ENCODE measurements at places on chromosomes 12 and 14. TPM values are rescaled to one million over a fixed set of nuclear protein-coding genes. Genes with fewer than 3 reads are reported as not detected.

LMO3 gene
- total RNA-seq: not detected

KIF26A gene
- 0.59 TPM for total RNA-seq

SMAGP gene
- 1.4 TPM for total RNA-seq

PIWIL1 gene
- not detected for total RNA-seq

RNU4-1 gene
- total RNA-seq: 692 TPM

NXPH4 gene
- 0.41 TPM for total RNA-seq

ACSM4 gene
- not detected for total RNA-seq

ACOT4 gene
- 2.2 TPM for total RNA-seq

GRIP1 gene
- total RNA-seq: 0.51 TPM

OR6C2 gene
- not detected for total RNA-seq

GRCh38 chr12:53950437-53950773, 4.3 kb upstream of the HOXC12 start:
- DNase-seq: no peak

DNA sequence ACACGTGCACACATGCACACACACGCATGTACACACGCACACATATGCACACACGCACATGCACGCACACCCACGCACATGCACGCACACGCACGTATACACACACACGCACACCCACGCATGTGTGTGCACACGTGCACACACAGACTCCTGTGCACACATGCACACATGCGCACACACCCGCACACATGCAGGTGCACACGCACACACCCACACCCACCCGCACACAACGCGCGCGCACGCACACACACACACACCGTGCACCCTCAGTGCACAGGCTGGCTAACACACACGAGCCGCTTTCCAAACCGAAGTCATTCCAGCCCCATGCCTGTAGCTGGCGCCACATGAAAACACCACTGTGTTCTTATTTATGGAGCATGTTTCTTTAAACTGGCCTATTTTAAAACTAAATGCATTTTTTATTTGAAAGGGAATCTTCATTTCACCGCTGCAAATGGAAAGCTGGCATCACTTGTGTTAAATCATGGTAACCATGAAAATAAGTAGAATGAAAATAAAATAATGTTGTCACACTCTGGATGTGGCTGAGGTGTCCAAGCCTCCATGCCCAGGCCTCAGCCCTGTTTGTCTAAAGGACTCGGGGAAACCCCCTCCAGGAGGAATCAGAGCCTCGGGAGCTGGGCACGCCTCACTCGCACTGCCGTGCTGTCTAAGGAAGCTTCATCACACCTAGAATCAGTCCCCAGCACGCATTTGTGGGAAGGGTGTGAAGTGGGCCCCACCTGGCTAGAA, 45.1 kb downstream of the GALNT9 start:
- DNase-seq: peak; percentile 9

GRCh38 chr12:23950210-23950774, 822 bp upstream of the SOX5 start:
- DNase-seq: no peak

GRCh38 chr12:71312768-71313403, 126.7 kb upstream of the LGR5 start:
- DNase-seq: no peak

DNA sequence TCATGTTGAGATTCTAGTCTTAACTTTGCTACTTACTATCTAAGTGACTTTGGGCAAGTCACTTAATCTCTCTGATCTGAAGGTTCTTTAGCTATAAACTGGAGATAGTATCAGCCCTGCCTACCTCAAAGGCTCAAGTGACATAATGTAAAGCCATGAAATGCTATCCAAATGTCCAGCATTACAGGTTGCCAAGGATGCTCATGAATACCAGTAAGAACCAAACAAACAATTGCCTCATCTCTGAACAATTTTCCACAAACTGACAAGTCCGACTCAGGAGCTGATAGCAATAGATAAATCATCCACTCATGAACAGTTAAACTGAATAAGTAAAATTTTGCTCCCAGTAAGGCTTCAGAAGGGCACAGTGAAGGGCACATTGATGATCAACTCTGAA, 51.5 kb downstream of the LMNTD1 start:
- no peak for DNase-seq

- DNase-seq: no peak
Measured at GRCh38 chr14:76439237-76439775, 63.4 kb downstream of the ESRRB start.

- no peak for DNase-seq
Measured at GRCh38 chr12:102396276-102396675, 84.1 kb downstream of the IGF1 start.

DNA sequence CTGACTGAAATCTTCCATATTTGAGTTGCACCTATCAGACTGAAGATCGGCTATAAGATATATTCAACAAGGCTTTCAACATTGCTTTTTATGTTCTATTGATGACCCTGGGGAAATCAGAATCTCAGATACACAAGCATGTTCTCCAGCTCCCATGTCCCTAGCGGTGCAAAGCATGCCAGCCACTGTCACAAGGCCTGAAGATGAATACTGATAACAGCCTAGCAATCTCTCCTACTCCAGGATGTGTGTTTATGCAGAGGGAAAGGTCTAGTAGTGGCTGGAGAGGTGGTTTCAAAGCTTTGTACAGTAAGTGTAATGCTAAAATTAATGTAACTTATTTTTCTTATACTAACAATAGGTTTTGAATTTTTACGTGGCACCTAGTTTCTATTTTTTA, 64.6 kb downstream of the SOX5 start:
- no peak for DNase-seq

- DNase-seq: peak; percentile 45
Measured at GRCh38 chr12:12645485-12645884, 33.8 kb downstream of the CREBL2 start.

GRCh38 chr12:19095331-19095730, 34.2 kb upstream of the PLEKHA5 start:
- no peak for DNase-seq

DNA sequence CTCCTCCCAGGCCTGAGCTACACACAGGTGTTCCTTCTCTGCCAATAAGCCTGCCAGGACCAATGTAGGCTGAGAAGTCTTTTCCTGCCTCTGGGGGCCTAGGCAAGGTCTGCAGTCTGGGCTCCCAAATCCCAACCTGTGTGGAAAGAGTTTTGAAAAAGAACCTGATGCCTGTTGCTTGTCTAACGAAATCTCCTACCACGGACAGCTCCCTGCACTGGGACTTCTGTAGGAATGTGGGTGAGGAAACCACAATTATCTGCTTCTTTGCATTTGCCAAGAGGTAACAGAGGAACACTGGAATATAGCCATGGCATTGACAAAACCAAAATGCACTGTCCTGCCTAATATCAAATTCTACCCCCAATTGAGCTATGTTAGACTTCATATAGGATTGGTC, 877.0 kb upstream of the TMEM132C start:
- DNase-seq: no peak

DNA sequence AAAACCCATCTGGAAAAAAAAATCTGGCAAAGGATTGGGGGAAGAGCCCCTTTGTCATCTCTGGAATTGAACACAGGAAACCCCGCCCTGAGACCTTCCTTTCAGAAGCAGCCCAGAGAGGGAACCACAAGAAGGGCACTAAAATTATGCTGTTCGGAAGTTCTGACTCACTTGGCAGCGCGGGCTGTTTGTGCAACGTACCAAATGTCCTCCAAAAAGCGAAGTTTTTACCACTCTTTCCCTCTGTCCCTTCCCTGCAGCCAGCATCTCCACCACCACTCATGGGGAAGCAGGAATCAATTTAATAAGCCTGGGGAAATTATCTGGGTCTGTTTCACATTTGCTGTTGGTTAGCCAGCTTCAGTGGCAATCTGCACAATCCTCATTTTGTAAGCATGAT, 3.2 kb upstream of the SYNE3 start:
- peak; percentile 90 for DNase-seq

DNA sequence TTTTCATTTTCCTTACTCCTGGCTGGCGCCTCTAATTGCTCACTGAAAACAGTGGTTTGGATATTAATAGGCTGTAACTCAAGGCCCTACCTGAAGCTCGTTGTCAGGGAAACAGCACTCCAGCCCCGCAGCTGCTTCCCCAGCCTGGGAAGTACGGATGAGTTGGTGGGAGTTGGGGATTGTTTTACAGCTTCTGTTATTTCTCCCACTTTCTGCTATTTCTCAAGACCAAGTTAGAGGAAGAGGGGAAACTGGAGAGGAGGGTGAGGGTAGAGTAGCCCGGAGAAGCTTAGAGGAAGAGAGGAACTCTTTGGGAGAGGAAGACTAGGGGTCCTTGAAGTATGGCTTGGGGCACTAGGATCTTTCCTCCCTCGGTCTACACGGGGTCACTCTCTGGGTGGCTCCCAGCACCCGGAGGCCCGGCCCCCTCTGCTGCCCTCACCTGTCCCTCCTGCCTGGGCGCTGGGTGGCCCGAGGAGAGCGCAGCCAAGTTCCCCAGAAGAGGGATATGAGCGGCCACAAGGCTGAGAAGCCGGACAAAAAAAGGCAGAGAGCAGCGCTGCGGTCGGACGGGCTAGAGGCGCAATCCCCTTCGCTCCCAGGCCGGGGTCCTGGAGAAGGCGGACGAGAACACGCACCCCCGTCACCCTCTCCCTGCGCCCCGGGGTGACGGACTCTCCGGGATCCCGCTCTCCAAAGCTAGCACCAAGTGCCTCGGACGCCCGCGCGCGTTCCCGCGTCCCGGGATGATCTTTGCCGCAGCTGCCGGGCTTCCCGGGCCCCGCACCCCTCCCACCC, 671 bp downstream of the SPTB start:
- no peak for DNase-seq

DNA sequence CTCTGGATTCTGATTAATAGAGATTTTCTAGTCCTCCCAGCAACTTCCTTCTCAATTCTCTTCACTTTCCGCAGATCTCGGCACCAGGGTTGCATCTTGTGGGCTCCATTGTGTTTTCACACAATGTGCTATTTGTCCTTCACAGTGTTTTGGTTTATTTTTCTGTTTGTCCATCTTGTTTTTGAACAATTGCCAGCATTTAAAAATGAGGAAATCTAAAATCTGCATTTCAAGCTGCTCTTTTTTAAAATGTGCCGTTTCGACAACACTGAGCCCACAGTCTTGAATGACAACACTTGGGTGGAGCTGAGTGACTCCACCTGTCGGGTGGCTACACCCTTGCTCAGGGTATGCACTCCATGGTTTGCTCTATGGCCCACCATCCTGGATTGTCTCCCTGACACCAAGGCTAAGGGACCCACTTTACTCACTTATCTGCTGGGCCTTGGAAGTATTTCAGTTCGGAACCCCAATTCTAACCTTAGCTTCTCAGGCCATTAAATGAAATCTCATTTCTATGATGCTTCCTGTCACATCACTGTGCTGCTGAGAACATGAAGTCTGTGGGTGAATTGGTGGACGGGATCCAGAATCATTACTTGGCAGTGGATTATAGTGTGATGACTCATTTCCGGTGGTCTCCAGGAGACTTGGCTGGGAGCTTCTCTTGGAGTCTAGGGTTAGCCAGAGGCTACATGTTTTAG, 3.4 kb upstream of the MYRFL start:
- no peak for DNase-seq

- DNase-seq: no peak
Measured at GRCh38 chr14:99475660-99476059, 5.0 kb downstream of the SETD3 start.

DNA sequence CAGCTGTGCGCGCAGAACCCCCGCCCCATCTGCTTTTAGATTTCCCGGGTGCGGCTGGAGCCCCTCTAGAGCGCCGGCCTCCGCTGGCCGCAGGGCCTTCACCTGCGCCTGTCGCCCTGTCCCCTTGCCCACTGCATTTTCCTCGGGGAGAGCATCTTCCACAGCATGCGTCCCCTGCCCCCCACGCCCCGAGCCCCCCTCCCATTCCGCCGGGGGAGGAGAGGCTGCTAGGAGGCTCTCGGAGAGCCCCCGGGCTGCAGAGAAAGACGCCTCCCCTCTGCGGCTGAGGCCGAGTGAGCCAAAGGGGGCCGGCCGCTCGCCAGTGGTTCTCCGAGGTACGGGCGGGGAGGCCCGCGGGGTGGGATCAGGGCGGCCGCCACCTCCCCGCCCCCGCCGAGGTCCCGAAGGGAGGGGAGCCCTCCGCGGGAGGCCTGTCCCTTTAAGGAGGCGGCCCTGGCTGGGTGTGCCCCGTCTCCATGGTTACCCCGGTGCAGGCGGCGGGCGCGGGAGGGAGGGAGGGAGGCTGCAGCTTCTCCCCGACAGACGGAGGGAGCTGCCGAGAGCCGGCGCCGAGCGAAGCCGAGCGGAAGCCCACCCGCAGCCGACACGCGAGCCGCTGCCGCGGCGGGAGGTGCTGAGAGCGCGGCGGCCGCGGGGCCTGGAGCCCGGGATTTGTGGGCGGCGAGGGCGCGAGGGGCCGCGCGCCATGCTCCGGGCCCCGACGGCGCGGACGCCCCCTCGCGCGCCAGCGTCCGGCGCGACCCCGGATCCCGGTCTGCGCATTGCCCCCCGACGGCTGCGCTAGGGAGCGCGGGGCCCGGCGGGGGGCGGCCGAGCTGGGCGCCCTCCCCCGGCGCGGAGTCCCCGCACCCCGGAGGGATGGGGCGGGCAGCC, at the start of gene KCNH3:
TSS of gene KCNH3 (plus strand) at position 521 of the 894 bp plus-strand sequence. CDS start 387 bp downstream, outside the sequence.
- peak; percentile 92 for DNase-seq

DNA sequence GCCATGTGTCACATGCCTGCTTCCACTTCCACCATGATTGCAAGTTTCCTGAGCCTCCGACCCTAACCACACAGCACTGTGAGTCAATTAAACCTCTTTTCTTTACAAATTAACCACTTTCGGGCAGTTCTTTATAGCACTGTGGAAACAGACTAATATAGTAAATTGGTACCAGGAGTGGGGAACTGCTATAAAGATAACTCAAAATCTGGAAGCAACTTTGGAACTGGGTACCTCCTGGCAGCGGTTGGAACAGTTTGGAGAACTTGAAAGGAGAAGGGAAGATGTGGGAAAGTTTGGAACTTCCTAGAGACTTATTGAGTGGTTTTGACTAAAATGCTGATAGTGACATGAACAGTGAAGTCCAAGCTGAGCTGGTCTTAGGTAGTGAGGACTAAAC, 436.1 kb downstream of the TMEM121 start:
- DNase-seq: no peak

- DNase-seq: no peak
Measured at GRCh38 chr14:35822501-35822900, 3.6 kb upstream of the BRMS1L start.

- DNase-seq: no peak
Measured at GRCh38 chr12:62523619-62524018, 57.0 kb downstream of the MON2 start.

- DNase-seq: no peak
Measured at GRCh38 chr12:110249716-110250225, 31.3 kb upstream of the ATP2A2 start.

DNA sequence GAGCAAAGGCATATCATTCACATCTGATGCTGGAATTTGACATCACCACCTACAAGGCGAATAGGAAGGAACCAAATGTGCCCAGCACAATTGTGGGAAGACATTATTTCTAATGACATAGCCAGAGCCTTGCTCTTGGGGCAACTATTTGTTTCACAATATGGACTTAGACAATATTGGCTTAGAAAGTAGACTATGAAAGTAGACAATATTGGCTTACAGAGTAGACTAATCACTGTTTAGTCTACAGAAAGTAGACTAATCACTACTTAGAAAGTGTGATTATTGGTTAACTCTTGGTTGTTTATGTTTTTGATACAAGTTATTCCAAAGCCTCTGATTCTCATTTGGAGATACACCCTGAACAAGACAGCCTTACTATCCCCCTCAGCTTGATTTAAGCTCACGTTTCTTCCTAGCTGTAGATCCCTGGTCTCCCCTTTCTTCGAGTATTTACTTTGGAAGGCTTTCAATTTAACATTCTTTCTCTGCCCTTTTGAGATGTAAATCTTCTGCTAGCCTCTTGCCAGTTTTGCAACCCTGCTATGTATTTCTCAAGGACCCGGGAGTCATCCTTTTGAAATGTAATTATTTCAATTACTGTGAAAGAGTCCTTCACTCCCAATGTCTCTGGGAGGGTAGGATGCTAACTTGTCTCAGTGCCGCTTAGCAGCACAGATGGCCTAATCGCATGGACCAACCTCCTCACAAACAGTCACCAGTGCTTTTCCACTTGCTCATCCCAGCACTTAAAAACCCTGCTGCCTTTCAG, 843.2 kb downstream of the GALC start:
- no peak for DNase-seq

Measured in activated CD8-positive, alpha-beta T cell treated with anti-CD3 and anti-CD28 coated beads for 36 hours (primary cell).